ENCODE measurements at places on chromosomes 4 and X.

DNA sequence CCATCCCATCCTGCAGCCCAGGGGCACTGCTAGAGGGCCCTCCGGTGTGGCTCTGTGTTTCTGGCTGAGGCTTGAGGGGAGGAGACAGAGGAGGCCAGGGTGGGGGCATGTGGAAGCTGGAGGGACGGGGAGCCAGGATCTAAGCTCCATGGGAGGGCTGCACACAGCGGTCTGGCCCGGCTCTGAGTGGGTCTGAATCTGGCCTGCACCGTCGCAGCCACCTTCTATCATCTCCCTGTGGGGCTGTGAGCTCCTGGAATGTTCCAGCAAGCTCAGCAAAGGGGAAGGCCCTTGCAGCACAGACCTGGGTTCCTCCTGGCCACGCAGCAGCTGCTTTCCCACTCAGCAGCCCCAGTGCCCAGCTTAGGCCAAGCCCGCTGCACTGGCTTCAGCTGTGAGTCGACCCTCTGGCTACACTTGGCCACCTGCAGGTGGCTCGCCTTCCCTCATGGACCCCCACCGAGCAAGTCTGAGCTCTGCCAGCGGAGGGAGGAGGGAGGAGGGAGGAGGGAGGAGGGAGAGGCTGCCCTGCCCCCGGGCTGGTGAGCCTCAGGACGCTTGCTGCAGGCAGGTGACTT, 5.3 kb downstream of the NKX1-1 start:
- no peak for DNase-seq

DNA sequence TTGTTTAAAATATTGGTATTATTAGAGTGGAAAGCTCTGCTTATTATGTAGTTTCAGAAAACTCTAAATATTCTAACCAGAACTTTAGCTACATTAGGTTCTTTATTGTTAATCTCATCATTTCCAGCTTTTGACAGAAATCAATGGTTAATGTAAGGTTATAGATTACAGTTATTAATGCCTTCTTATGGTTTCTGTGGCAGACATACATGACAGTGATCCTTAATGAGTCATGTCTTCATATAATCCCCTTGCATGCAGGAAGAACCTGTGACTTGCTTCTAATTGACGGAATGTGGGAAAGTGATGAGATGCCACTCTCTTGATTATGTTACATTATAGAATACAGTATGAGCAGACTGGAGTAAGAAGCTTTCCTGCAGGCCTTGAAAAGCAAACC, 23.5 kb downstream of the KLHL8 start:
- no peak for DNase-seq

- DNase-seq, result no peak
These were observed 37.4 kb downstream of the GPR143 start for GRCh38 chrX:9728261-9728660.

- DNase-seq, result no peak
These were observed 92.2 kb downstream of the GEMIN8 start for GRCh38 chrX:13937370-13938050.

GRCh38 chrX:25523574-25524540, 508.1 kb upstream of the ARX start:
- DNase-seq, result no peak

- no peak for DNase-seq
These were observed 16.0 kb upstream of the PRRG1 start for GRCh38 chrX:37332987-37333658.

- no peak for DNase-seq
These were observed 580.4 kb downstream of the ANKRD50 start for GRCh38 chr4:124132161-124132560.

DNA sequence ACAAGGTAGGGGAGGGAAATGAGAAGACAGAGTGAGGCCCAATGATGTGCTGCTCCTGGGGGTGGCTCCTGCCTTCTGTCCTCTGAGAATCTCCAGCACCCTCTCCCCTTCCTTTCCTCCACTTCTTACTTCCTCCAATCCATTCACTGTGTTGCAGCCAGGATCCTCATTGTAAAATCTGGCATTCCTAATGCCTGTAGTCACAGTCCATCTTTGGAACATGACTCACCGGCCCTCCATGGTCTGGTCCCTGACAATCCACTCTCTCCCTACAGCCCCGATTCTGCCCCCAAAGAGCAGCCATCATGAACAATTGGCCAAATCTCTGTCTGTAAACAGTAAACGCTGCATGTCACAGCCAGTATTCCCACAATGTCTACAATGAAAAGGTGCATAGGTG, 72.9 kb downstream of the CLNK start:
- no peak for DNase-seq

DNA sequence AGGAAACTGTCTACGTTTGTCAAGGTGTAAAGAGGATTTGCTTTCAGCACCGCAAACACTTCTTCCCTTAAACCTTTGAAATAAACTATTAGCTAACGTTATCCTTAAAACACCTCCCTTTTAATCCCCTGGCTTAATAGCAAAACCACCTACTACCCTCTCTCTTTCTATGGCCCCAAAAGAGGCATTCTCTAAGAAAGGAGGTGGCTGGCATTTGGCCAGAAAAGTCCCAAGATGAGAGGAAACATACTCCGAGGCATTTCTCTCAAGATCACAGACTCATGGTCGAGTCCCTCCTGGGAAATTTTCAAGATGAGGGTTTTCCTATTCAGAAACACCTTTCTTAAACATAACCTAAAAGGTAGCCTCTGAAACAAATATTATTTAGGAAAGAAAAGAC, 60.6 kb upstream of the VCX3B start:
- no peak for DNase-seq

GRCh38 chr4:159185591-159186023, 82.7 kb downstream of the RAPGEF2 start:
- no peak for DNase-seq

DNA sequence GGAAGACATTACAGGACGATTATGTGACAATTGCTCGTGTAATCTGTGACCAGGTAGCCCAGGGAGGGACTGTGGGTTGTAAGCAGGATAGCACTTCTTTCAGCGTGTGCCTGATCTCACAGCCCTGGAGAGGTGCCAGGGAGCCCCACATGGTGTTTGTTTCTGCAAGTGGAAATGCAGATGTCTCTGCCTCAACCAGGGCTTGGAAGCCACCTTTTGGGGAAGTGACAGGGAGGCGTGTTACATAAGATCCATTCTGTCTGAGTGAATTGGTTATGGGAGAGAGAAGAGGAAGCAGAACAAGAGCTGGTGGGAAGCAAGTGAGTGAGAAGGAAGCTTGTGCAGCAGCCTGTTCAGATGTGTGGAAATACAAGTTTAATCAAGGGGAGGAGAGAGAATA, 104.5 kb upstream of the GATB start:
- no peak for DNase-seq

DNA sequence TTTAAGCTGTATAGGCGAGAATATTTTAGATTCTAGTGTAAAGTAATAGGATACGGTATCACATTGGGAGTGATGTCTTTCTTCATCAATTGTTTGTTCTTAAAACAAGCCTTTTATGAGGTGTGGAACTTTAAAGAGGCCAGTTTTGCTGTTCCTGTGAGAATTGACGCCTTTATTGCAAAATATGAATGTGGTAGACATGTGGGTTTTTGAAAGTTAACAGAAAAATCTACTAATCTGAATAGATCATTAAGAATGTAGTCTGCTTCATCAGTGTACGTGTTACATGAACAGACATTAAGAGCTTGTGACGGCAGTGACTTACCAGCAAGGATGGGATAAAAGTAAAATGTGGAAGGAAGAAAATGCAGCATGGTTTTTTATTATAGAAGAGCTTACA, 63.8 kb downstream of the STOX2 start:
- no peak for DNase-seq
